ENCODE measurements at places on chromosomes 4 and X.
A peak's percentile ranks its signal among the peaks of the same experiment; 100 is the strongest.

- no peak for DNase-seq
These were observed 2.2 kb downstream of the RBBP7 start for GRCh38 chrX:16867947-16868346.

DNA sequence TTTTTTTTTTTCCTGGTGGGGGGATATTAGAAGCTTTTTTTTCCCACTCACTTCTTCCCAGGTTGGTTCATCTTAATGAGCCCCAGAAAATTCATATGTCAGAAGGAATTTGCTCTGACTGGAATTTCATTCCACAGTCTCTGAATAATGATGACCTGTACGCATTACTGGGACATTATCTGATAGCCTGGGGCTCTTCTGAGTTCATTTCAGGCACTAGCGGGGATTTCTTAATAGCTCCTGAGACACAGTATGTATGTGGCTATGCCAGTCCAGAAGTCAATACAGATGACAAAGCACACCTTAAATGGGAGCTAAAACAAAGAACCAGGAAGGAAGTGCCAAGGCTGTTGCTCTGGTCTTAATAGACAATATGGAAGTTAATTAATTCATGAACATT, 295.2 kb upstream of the IGFBP7 start:
- DNase-seq, result no peak

DNA sequence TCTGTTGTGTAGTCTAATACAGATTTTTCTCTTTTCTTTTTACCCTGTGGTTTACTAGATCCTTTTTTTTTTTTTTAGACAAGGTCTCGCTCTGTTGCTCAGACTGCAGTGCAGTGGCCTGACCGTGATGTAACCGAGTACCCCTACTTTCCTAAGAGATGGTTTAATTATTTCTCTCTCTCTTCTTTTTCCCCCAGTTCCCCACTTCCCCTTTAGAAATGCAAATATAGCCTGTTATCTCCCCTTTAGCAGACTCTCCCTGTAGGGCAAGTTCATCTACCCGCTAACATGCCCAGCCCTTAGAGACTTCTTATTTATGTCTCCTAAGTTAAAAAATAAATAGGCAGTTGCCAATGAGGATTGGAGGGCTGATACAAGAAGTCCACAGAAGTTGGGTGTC, 4.5 kb downstream of the SNX25 start:
- DNase-seq, result no peak

DNA sequence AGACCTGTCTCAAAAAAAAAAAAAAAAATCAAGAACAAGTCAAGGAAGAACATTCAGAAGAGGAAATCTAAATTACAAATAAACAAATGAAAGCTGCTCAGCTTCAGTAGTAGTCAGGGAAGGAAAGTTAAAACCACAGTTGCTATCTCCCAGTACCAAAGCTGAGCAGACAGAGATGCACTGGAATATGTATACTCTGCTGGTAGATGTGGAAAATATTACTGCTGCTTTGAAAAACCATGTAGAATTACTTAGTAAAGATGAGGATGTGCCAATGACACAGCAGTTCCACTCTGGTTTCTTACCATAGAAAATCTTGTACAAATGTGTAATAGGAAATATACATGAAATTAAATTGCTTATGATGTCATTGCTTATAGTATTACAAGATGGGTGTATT, 25.1 kb upstream of the PRKX start:
- peak; percentile 16 for DNase-seq

DNA sequence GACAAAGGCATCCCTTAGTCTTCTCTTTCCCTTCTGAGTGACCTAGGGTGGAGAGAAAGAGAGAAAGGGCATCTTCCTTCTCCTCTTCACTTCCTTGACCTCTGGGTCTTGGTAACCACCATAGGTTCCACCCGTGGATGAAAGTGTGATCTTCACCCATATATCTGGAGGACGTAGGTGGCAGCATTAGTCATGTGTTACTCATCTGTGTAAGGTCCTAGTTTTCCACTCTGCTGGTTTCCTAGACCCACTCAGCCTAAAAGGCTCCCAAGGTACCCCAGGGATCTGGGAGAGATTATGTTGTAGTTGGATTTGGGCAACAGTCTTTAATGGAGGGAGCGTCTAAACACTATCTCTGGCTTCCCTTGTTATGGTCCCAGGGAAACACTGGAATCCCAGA, 45.5 kb upstream of the RAB9B start:
- no peak for DNase-seq

- no peak for DNase-seq
These were observed 49.7 kb upstream of the TMEM154 start for GRCh38 chr4:152729466-152729865.

- no peak for DNase-seq
These were observed 175.3 kb downstream of the DCTD start for GRCh38 chr4:182741914-182742313.
